Fibroblast of upper back skin (primary cell): ENCODE measurements at places on chromosomes 2 and 18.
A peak's percentile ranks its signal among the peaks of the same experiment; 100 is the strongest.

DNA sequence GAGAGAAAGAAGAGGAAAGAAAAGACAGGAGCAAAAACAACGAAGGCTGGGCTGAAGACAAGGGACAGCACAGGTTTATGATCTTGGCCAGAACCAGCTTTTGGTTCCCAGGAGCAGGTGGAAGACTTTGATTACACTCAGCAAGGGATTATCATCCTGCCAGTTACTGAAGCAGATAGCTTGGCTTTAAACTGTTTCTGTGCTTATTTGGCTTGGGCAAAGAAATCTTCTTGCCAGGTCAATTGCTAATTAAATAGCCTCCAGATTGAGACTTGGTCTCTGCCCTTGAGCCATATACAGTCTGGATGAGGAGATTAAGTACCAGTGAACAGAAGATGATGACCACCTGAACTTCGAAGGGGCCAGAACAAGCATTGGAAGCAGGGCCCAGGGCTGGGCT is 22.3 kb upstream of the GRP start:
- DNase-seq: no peak

DNA sequence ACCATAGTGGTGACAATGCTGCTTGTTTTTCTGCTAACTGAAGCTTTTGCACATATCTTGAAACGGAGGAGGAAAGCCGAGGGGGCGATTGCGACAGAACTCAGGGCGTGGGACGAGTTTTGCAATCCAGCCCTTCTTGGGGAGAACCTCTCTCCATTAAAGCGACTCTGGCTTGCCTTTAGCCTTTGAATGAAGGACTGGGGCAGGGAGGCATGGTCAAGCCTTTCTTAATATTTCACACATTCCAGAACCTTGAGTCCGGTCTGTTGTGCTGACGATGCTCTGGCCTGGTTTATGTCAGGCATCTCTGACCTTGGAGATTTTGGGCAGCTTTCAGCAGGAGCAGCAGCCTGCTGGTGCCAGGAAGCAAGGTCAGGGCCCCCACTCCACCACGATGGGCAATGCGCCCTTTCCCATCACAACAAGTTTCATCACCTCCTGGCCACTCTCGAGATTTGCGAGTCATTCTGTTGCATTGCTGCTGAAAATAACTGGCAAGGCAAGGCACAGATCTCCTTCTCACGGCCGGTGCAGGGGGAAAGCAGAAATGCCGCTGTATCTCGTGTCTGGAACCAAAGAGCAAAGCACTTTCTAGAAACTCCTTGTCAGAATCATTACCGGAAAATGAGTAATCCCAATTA is 10.8 kb downstream of the EMILIN2 start:
- DNase-seq: peak; percentile 79

GRCh38 chr2:8168876-8169424 is 512.9 kb upstream of the ID2 start:
- DNase-seq: peak; percentile 61

DNA sequence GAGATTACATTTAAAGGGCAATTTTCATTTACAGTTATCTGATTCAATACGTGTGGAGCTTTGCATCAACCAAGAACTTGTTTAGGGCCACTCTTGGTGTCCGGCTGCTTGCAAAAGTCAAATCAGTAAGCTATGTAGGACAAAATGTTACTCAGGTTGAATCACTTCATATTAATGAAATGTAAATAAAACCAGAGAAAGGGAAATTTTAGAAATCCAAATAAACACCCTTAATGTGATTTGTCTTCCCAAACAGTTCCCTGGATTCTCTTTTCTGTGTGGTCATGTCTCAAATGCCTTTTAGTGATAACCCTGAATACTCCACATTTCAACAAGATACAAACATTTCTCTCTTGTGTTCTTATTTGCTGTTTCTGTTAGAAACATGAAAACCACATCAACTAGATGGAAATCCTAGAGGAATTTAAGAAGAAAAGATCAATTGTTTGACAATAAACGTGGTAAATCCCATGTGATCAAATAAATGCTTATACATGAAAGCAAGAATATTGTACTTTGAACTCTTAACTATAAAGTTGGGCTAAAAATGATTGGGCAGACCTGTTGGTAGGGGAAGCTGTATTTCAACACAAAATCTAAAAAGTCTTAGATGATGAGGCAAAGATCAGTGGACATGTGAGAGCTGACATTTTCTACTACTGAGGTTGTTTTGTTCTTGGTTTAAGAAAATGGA is 101.3 kb downstream of the CDC42EP3 start:
- DNase-seq: no peak

DNA sequence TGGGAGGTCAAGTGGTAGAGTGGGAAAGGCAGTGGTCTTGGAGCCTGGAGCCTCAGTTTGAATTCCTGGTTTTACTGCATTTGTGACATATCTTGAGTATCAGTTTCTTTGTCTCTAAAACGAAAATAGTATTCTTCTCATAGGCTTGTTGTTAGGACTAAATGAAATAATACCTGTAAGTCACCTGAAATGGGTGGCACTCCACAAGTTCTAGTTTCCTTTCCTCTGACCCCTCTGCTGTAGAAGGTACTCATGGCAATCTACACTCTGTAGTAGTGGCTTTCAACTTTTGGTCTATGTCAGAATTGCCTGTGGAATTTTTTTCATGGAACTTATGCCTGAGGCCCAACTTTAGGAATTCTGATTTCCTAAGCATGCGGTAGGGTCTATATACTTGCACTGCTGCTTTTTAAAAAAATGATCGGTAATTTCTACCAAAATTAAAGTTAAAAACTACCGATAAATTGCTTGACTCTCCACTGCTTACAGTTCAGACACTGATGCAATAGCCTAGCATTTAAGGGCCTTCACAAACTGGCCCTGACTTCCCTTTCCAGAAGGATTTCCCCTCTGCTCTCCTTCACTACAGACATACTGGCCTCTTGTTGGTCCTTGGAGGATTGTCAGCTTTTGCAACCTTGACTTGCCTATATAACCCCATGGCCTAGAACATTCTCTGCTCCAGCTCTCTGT is 47.2 kb downstream of the PLEK start:
- no peak for DNase-seq

DNA sequence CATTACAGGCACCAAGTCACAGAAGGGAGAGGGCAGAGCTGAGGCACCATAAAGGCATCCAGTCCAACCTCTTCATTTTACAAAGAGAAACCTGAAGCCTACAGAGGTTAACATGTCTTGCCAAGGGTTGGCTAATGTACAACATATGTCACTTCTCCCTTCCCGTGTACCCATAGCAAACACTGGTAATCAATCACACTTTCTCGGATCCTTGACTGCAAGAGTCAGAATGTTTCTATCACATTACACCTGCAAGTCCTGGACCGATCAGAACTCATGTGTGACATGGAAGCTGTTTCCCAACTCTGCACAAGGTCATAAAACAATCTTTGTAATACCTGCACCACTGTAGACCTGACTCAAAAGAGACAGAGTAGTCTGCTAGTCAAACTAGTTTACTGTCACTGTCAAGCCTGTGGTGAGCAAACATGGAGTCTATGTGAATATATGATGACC is 6.0 kb downstream of the ANKRD44 start:
- no peak for DNase-seq

GRCh38 chr2:224143526-224143925 is 104.4 kb upstream of the SERPINE2 start:
- DNase-seq: no peak

GRCh38 chr2:197075754-197076337 is 149.3 kb upstream of the PGAP1 start:
- no peak for DNase-seq

GRCh38 chr2:96264656-96265348 is 995 bp downstream of the TMEM127 start:
- peak; percentile 26 for DNase-seq
